ENCODE measurements at places on chromosomes 3 and 15. TPM values are rescaled to one million over a fixed set of nuclear protein-coding genes. Genes with fewer than 3 reads are reported as not detected.

GRCh38 chr3:11591391-11592282 is 52.1 kb downstream of the VGLL4 start:
- no peak overlapping the region for H3K4me3 ChIP-seq
- peaks cover 37% of the 10 kb centered on the region for H3K36me3 ChIP-seq
- H3K27me3 ChIP-seq, result no peaks in the 10 kb centered on the region

GRCh38 chr15:98519767-98520550 is 128.4 kb upstream of the IGF1R start:
- no peak for DNase-seq
- peaks cover 11% of the 10 kb centered on the region for H3K27me3 ChIP-seq
- H3K4me3 ChIP-seq, result no peak overlapping the region
- H3K27ac ChIP-seq, result no peak overlapping the region

Gene WDR5B
- total RNA-seq, result 2.4 TPM

DNA sequence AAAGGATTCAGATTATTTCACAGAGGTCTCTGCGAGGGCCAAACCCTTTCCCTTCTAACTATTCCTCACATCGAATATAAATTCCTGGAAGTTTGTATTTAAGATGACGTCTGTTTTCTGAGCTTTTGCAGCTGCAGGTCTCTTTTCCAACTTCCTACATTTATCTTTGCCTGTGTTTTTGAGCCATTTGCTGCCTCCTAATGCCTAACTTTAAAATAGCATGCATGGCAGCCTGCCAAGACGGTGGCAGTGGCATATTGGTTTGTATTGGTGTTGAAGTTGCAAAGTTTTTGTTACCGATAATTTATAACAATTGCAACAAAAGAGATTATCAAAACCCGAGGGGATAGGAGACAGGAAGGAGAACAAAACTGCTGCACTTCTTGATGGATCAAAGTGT is 187.1 kb upstream of the DNAJC19 start:
- no peak overlapping the region for H3K27ac ChIP-seq
- peak; percentile 27 for DNase-seq
- no peak overlapping the region for H3K4me3 ChIP-seq
- no peaks in the 10 kb centered on the region for H3K36me3 ChIP-seq

DNA sequence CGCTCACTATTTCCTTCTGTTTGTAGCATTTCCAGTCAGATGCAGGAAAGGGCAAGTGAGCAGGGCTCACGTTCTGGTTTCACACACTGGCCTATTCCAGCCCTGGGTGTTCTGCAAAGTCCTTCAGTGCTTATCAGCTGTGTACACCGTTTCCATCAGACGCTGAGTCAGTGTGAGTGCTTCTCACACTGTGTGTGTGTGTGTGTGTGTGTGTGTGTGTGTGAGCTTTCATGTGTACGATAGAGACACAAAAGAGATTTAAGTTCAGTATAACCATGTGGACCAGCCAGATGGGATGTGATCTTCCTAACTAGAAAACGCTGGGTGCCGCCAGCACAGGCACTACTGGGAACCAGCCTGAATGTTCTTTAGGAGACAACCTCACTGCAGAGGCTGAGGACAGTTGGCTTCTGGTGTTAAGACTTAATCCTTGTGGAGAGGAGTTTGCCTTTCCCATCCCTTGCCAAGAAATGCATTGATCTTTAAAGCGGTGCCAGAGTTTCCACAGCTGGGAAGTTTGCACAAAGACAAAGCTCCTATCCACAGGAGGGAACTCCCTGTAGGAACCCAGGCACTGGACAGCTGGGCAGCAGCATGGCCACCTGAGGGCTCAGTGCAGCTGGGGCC is 3.9 kb upstream of the CHSY1 start:
- H3K36me3 ChIP-seq, result peaks cover 1% of the 10 kb centered on the region
- peaks cover 34% of the 10 kb centered on the region for H3K4me1 ChIP-seq
- H3K4me3 ChIP-seq, result no peak overlapping the region
- no peak overlapping the region for H3K27ac ChIP-seq

- H3K4me3 ChIP-seq, result no peak overlapping the region
- DNase-seq, result no peak
- H3K27ac ChIP-seq, result no peak overlapping the region
- H3K27me3 ChIP-seq, result peaks cover 7% of the 10 kb centered on the region
- no peaks in the 10 kb centered on the region for H3K36me3 ChIP-seq
- H3K4me1 ChIP-seq, result no peaks in the 10 kb centered on the region
Observed at GRCh38 chr15:61749169-61749568, 311.1 kb downstream of the VPS13C start.

GRCh38 chr3:142958707-142959106 is 4.8 kb downstream of the PAQR9 start:
- H3K4me3 ChIP-seq, result no peak overlapping the region
- peaks cover 53% of the 10 kb centered on the region for H3K27me3 ChIP-seq
- H3K36me3 ChIP-seq, result no peaks in the 10 kb centered on the region
- peaks cover 2% of the 10 kb centered on the region for H3K4me1 ChIP-seq
- no peak overlapping the region for H3K27ac ChIP-seq

DNA sequence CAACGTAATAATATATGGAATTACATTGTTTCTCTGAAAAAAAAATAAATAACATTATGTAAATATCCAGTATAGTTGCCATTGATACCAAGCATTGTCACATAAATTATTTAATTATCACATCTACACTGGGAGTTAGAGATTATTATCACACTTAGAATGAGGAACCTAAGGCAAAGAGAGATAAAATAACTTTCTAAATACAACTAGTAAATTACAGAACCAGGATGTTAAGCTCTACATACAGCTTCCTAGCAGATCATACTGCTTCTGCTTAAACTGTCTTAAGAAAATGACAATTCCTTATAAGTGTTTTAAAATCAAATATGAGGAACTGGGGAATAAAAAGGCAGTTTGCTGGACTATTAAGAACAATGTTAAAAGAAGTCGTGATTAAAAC is 104.5 kb downstream of the NSUN3 start:
- DNase-seq, result no peak
- peaks cover 3% of the 10 kb centered on the region for H3K27me3 ChIP-seq
- H3K27ac ChIP-seq, result no peak overlapping the region
- no peaks in the 10 kb centered on the region for H3K4me1 ChIP-seq

DNA sequence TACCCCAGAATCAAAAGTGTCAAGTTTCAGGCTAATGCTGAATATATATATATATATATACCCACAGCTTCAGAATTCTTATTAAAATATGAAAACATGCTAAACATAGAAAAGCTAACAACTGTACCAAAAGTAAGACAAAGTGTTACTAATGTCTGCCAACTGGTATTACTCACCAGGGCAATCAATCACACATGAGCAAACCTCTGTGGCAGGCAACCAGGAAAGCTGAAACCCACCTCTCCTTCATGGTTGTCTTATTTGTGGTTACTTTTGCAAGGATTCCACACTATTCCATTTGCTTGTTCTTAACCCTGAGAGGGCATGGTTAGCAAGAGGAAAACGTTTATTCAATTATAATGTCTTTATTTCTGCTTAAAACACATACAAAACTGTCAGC is 512.3 kb upstream of the MDFIC2 start:
- H3K4me1 ChIP-seq, result no peaks in the 10 kb centered on the region
- DNase-seq, result no peak
- H3K36me3 ChIP-seq, result no peaks in the 10 kb centered on the region
- no peak overlapping the region for H3K27ac ChIP-seq
- no peak overlapping the region for H3K4me3 ChIP-seq
- H3K27me3 ChIP-seq, result peaks cover 8% of the 10 kb centered on the region

DNA sequence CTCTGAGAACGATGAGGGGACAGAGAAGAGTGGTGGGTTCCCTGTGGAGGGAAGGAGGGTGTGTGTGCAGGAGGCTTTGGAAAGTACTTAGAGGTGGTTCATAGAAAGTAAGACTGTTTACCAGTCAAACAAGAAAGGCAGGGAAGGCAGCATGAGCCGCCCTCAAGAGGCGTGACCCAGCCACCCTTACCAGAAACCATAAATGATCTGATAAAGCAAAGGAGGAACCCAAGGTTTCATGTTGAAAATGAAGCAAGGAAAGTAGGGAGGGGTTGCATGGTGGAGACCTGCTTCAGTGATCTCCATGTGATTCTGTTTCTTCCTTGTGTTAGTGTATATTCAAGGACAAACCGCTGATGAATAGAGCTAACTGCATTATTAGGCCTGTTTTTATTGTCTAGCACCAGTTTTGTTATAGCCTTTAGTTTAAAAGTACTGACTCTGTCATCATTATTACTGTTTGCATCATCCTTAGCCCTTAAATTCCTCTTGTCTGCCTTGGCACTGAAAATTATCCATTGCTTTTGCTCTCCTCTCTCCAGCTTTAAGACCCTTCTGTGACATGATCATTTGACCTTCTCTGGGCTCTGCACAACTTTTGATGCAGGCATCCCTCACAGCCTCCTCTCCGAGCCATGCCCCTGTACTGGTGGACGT is 96.1 kb downstream of the STAC start:
- H3K4me3 ChIP-seq, result no peak overlapping the region
- no peaks in the 10 kb centered on the region for H3K4me1 ChIP-seq
- no peak for DNase-seq

- H3K36me3 ChIP-seq, result no peaks in the 10 kb centered on the region
- peaks cover 10% of the 10 kb centered on the region for H3K27me3 ChIP-seq
- H3K4me3 ChIP-seq, result no peak overlapping the region
- H3K4me1 ChIP-seq, result no peaks in the 10 kb centered on the region
- H3K27ac ChIP-seq, result no peak overlapping the region
Observed at GRCh38 chr3:30777426-30778113, 116.9 kb downstream of the GADL1 start.

- H3K4me1 ChIP-seq, result no peaks in the 10 kb centered on the region
- no peak for DNase-seq
Observed at GRCh38 chr15:62279041-62279440, 114.0 kb upstream of the C2CD4B start.

Gene TMEM266
- total RNA-seq, result not detected

Gene GNAI2
- total RNA-seq, result 211 TPM

Gene CLDN11
- not detected for total RNA-seq

GRCh38 chr3:194713299-194714136 is 27.8 kb downstream of the FAM43A start:
- H3K4me1 ChIP-seq, result no peaks in the 10 kb centered on the region
- H3K27ac ChIP-seq, result no peak overlapping the region
- H3K27me3 ChIP-seq, result no peaks in the 10 kb centered on the region
- no peaks in the 10 kb centered on the region for H3K36me3 ChIP-seq

Gene SPPL2A
- 73.7 TPM for total RNA-seq

Gene ASB14
- total RNA-seq, result not detected

- H3K27me3 ChIP-seq, result peaks cover 4% of the 10 kb centered on the region
- DNase-seq, result no peak
- H3K27ac ChIP-seq, result peak overlapping the region; percentile 38
- H3K36me3 ChIP-seq, result peaks cover 10% of the 10 kb centered on the region
Observed at GRCh38 chr3:52195823-52196331, 2.1 kb upstream of the ALAS1 start.

- H3K27me3 ChIP-seq, result no peaks in the 10 kb centered on the region
- no peaks in the 10 kb centered on the region for H3K36me3 ChIP-seq
- H3K4me1 ChIP-seq, result no peaks in the 10 kb centered on the region
- no peak for DNase-seq
Observed at GRCh38 chr15:84111575-84111974, 124.0 kb upstream of the GOLGA6L4 start.

GRCh38 chr3:184540777-184541681 is 20.6 kb upstream of the EPHB3 start:
- no peak overlapping the region for H3K4me3 ChIP-seq
- DNase-seq, result peak; percentile 67
- H3K27me3 ChIP-seq, result peaks cover 36% of the 10 kb centered on the region

- peaks cover 13% of the 10 kb centered on the region for H3K4me1 ChIP-seq
- no peak for DNase-seq
- no peaks in the 10 kb centered on the region for H3K27me3 ChIP-seq
- no peak overlapping the region for H3K4me3 ChIP-seq
- peaks cover 12% of the 10 kb centered on the region for H3K36me3 ChIP-seq
Observed at GRCh38 chr3:42036483-42036823, 54.7 kb upstream of the TRAK1 start.

Gene CDCP1
- 1.1 TPM for total RNA-seq

Gene FBXL22
- total RNA-seq, result 0.52 TPM

Gene KBTBD13
- total RNA-seq, result not detected

DNA sequence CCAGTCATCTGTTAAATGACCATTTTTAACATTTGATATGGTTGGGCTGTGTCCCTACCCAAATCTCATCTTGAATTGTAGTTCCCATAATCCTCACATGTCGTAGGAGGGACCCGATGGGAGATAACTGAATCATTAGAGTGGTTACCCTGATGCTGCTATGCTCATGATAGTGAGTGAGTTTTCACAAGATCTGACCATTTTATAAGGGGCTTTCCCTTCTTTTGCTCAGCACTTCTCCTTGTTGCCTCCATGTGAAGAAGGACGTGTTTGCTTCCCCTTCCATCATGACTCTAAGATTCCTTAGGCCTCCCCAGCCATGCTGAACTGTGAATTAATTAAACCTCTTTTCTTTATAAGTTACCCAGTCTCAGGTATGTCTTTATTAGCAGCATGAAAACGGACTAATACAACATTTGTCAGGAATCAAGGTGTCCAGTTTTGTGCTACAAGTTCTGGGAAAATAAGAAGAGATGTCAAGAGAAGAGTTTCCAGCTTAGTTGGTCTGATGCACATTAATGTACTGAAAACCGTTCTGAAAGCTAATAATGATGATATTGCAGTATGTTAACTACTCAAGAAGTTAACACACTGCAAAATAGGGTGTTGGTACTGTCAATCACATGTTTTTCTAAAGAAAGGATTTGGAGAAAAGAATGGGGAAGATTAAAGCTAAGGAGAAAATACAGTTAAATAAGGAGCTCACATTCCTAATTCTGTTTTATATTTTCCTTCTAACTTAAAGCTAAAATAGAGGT is 67.9 kb downstream of the ATP8B4 start:
- no peaks in the 10 kb centered on the region for H3K36me3 ChIP-seq
- no peak overlapping the region for H3K4me3 ChIP-seq
- no peak overlapping the region for H3K27ac ChIP-seq
- DNase-seq, result no peak
- H3K4me1 ChIP-seq, result no peaks in the 10 kb centered on the region
- peaks cover 15% of the 10 kb centered on the region for H3K27me3 ChIP-seq

DNA sequence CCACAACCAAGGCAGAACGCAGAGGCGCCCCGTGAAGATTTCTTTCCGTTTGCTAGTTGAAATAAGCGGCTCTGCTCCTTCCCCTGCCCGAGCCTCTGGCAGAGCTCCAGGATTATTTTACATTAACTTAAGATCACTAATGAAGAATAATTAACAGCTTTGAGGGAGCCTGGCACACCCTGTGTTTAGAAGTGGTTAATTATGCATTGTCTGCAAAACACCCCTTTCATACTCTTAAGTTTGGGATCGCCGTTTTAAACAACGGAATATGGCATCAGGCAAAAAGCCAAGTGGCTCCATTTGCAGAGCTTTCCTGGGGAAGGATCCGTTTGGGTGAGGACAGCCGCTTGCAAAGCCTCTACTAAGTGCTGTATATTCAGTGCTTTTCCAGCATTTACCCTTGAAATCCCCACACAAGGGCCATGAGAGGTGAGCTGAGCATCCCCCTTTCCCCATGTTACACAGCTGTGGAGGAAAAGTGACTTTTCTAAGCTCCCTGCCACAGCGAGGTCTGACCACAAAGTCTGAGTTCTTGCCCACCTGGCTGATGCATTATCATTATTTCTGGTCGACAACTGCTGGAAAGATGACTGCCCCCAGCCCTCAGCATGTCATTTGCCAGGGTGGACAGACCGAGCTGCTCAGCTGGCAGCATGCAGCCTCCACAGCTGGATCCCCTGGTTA is 33.9 kb downstream of the IQSEC1 start:
- DNase-seq, result no peak
- no peaks in the 10 kb centered on the region for H3K27me3 ChIP-seq
- H3K4me3 ChIP-seq, result no peak overlapping the region
- peaks cover 15% of the 10 kb centered on the region for H3K4me1 ChIP-seq
